KBM-7 (cell line): ENCODE measurements at places on chromosomes 7 and 10.

DNA sequence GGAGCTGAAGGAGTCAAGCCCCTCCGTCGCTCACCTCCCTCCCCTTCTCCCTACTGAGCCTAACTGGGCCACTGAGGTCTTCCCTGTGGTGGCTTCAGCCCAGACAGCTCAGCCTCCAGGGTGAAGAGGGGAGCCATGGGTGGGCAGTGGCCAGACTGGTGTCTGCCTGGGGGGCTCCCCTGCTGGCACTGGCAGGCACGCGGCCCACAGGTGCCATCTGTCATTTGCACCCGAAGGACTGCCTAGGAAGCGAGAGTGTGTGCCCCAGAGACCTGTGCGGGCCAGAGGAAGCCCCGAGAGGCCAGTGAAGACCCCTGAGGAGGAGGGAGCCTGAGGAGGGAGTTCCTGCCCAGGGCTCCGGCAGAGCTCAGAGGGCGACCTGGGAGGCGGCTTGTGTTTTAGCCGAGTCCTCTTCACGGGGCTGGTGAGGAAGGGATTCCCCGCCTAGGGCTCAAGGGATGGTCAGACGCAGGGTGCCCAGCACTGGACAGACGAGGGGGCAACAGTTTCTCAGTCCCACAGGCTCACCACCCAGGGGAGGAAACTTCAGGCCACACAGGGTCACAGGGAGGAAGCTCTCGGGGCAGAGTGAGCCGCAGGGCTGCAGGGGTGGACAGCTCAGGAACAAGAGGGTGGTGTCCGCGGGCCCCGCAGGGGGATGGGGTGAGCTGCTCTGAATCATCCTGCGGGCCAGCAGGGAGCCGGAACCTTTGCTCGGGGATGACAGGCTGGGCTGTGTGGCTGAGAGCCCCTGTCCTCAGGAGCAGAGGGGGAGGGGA is 76.2 kb upstream of the PPP2R2D start:
- no peak for DNase-seq

- no peak for DNase-seq
These were observed 87.5 kb downstream of the CH25H start for GRCh38 chr10:89119651-89120050.

DNA sequence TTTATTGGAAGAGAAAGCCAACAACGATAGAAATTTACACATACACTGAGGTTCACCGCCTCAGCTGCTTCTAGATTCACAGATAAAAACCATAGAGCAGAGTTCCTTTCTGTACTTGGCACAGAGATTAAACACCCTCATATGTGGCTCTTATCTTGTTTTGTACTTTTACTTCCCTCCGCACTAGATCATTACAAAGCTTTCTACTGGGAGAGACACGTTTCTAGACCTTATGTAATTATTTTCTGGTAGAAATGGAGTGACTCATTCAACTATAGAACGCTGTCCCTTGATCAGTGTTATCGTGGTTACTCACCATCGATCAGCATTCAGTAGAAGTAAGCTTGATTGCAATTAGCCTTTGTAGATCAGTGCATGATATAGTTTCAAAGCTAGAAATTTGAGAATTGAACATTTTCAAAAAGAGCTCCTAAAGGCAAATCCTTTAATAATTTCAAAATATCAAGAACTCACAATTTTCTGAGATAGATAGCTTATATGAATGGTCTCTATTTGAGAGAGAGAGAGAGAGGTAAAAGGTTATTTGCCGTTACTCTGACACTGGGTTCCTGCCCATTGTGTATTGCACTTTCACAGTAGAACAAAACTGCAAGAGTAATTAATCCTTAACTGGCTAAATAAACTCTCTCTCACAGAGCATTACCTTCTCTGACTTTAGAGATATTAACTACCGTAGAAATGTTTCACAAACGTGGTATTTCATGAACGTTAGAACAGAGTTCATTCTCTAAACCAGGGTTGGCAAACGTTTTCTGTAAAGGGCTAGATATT is 26.1 kb upstream of the DNAJC1 start:
- DNase-seq, result no peak

DNA sequence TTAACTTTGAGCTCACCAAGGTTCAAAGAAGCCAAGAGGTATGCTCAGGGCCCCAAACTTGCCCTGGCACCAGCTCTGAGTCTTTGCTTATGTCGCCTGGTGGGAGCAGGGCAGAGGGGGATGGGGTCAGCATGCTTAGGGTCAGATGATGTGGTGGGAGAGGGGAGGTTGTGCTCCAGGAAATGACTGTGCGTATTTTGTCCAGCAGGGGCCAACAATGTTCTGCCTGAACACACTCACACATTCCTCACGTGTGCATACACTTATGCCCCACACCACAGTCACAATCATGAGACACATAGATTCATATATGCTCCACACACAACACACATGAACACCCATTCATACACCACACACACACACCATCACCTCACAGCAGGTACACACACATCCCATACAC is 4.4 kb upstream of the RAMP3 start:
- DNase-seq, result peak; percentile 47

GRCh38 chr7:46900312-46901263 is 681.3 kb downstream of the TNS3 start:
- no peak for DNase-seq

GRCh38 chr10:618229-618989 is 71.1 kb downstream of the DIP2C start:
- DNase-seq, result no peak

- DNase-seq, result no peak
These were observed 170.9 kb upstream of the RHEB start for GRCh38 chr7:151690606-151691005.

DNA sequence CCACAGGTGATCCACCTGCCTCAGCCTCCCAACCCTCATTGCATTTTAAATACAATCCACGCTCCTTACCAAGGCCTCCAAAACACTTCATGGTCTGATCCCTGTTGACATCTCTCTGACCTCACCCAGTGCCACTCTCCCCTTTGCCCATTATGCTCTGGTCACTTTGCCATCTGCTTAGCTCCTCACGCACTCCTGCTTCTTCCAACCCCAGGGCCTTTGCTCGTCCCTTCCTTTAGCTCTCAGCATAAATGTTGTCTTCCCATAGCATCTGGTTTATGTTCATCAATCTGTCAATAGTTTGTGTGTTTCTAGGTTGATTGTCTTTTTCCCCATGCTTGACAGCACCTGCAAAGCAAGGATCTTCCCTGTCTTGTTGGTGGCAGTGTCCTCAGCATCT is 14.1 kb downstream of the NPFFR1 start:
- no peak for DNase-seq

- no peak for DNase-seq
These were observed 78.6 kb upstream of the GLI3 start for GRCh38 chr7:42315631-42316030.

DNA sequence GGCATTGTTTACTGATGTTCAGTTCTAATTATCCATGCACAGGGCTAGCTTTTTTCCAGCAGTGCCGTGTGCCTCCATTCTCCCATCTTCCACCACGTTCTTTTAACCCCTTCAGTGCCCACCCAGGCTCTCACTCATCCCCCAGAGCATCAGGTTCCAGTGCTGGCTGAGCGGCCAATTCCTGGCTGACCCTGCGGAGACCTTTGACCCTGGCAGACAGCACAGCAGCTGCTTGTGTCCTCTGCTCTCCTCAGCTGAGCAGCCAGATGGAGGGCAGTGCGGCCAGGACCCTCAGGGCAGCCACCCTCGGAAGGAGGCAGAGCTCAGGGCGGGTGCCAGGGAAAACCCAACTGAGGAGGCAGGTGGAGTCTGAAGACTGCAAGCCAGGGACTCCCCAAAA is 48.4 kb downstream of the ZNF503 start:
- DNase-seq, result no peak

- DNase-seq, result no peak
These were observed 424.0 kb downstream of the EXOC4 start for GRCh38 chr7:133676805-133677370.

- no peak for DNase-seq
These were observed 31.4 kb downstream of the ZNF438 start for GRCh38 chr10:31000071-31000782.

- peak; percentile 64 for DNase-seq
These were observed 236.3 kb upstream of the ANKRD30A start for GRCh38 chr10:36888925-36889573.

DNA sequence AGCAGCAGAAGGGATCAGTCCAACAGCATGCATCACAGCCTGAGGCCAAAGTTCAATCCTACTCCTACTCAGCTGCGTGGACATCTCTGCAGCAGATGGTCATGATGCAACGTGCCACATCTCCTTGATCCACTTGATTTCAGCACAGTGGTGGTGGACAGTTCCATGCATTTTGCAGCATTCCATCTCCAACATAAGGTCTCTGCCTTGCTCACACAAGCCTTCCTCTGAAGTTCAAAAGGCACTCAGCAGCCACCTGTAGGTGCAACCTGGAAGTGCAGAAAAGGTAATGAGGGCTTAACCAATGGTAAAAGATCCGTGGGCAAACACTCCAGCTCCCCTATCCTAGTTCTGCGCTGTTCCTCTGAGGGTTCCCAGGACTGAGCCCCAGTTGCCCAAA is 57.5 kb upstream of the CHCHD3 start:
- DNase-seq, result peak; percentile 32

DNA sequence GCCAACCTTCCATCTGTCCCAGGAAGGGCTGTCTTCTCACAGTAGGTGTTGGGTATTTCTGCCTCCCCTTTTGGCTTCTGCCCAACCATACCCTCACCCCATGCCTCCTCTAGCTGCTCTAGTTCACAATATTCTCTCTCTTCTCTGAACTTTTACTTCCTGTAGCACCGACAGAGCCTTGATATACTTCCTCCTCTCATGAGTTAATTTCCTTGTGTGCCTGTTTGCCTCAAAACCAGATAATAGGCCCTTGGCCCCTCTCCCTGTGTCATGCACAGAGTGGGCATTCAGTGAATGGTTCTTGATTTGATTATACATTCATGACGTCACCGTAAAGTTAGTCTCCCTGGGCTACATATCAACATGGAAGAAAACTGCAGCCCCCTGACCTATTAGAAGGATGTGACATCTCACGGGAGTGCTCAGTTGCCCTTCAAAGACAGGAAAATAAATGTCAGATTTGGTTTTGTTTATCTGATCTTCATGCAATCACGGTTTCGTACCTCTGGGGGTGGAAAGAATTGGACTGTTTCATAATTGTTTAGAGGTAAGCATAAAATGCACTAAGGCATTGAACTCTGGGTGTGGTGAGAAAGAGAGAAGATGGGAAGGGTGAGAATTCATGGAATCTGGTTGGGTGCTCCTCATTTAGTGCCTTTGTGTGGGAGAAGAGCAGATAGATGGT is 127.7 kb downstream of the ITIH5 start:
- no peak for DNase-seq

GRCh38 chr7:80018941-80019808 is 115.5 kb upstream of the GNAI1 start:
- DNase-seq, result peak; percentile 65

DNA sequence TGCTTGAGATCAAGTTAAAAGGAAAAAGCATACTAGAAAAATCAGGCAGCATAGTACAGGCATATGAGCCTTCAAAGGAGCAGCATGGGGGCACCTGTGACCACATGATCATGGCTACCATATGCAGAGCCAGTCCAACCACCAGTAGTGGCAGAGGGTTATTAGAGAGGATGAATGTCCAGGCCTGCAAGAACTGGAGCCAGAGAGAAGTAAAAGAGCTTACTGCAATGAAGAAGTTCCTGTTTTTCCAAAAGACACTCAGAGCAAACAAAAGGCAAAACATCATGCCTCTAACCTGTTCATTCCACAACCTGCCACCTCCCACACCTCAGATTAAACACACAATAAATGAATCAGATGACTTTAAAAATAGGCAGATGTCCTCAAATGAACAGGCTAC is 99.6 kb upstream of the NAMPT start:
- peak; percentile 12 for DNase-seq

GRCh38 chr10:24136070-24136469 is 72.9 kb upstream of the KIAA1217 start:
- no peak for DNase-seq

DNA sequence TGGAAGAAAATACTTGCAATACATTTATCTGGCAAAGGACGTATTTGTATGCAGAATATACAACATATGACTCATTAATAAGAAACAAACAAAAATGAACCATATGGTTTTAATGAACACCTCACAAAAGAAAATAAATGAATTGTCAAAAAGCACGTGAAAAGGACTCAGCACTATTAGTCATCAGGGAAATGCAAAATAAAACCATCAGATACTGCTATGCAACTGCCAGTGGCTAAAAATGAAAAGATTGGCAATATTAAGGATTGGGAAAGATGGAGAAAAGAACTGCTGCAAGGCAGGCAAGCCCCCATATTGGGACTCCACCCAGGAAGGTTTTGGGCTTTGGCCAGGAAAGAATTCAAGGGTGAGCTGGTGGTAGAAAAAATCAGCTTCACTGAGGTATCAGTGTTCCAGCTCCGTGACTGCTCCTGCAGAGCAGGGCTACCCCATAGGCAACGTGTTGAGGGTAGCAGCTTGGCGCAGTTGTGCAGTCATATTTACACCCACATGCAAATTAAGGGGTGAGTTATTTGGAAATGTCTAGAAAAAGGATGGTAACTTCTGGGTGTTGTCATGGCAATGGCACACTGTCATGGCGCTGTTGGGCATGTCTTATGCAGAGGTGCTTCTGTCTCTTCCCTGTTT is 72.7 kb downstream of the CUBN start:
- DNase-seq, result no peak

DNA sequence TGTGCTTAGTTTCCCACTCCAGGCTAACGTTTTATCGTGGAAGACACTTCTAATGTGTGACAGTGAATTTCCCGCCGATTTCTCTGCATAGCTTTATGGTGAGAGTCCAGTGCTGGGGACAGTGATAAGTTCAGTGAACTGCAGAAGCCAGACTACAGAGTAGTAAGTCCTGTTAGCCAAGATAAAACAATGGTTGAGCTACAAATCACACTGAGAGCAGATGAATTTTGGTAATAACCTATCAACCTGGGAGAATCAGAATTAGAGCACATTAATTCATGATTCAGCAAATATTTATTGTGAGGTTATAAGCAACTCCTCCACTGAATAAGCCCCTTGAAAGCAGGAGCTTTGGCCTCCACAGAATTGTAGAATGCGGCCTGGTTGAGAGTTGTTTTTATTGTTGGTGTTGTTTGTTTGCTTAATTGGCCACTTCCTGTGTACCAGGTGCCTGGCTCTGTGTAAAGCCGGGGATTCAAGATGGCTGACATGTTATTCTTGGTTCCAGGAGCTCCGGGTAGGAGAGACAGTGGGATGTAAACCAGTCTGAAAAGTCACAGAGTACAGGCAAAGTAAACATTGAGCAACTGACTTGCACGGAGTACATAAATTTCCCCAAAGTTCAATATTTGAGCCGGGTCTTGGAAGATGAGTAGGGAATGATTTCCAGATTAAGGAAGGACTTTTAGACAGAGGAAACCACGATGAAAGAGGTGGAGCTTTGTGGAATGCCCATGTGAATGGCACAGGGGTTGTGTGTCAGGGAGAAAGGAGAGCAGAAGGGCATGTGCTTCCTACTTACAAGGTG is 112.7 kb downstream of the SNX10 start:
- DNase-seq, result no peak
